Mesangial cell (primary cell): ENCODE measurements at places on chromosomes 7 and 10. TPM values are rescaled to one million over a fixed set of nuclear protein-coding genes. Genes with fewer than 3 reads are reported as not detected.

IL2RA gene
- not detected in 2 replicates for total RNA-seq

LRIT2 gene
- not detected in 2 replicates for total RNA-seq

TUBAL3 gene
- not detected in 2 replicates for total RNA-seq

PEX1 gene
- 7.0 and 10.5 TPM in 2 replicates for total RNA-seq

GHRHR gene
- total RNA-seq: not detected in 2 replicates

GPRIN2 gene
- 7.5 and 13.3 TPM in 2 replicates for total RNA-seq

OR2A12 gene
- total RNA-seq: not detected in 2 replicates

ASZ1 gene
- total RNA-seq: not detected in 2 replicates

ZNF485 gene
- total RNA-seq: 1.5 and 2.9 TPM in 2 replicates

TAS2R41 gene
- not detected in 2 replicates for total RNA-seq

VSTM4 gene
- 1.1 and 1.6 TPM in 2 replicates for total RNA-seq

NPC1L1 gene
- total RNA-seq: 0.33 and 1.1 TPM in 2 replicates

IDI2 gene
- not detected in 2 replicates for total RNA-seq

FGFBP3 gene
- 0.33 and 0.38 TPM in 2 replicates for total RNA-seq

UTF1 gene
- total RNA-seq: not detected in 2 replicates

ELMO1 gene
- total RNA-seq: 0.63 and 1.6 TPM in 2 replicates

ACBD7 gene
- total RNA-seq: 1.8 and 2.3 TPM in 2 replicates

OR2A1 gene
- total RNA-seq: 0.13 and 0.33 TPM in 2 replicates

ATRNL1 gene
- 26.1 and 35.2 TPM in 2 replicates for total RNA-seq

COG5 gene
- total RNA-seq: 22.0 and 23.2 TPM in 2 replicates

GNAI1 gene
- 15.5 and 22.9 TPM in 2 replicates for total RNA-seq

RNF148 gene
- not detected in 2 replicates for total RNA-seq

NPY4R2 gene
- 1.0 and 2.0 TPM in 2 replicates for total RNA-seq

ABCA13 gene
- total RNA-seq: 0.38 and 0.65 TPM in 2 replicates

GNA12 gene
- total RNA-seq: 34.7 and 41.2 TPM in 2 replicates

CYP26C1 gene
- total RNA-seq: 0.63 TPM in 1 of 2 replicates, not detected in the other

C10orf143 gene
- total RNA-seq: 0.49 and 1.6 TPM in 2 replicates

ZNF716 gene
- total RNA-seq: not detected in 2 replicates

ZNF22 gene
- 11.8 and 17.6 TPM in 2 replicates for total RNA-seq

SRRM3 gene
- total RNA-seq: 0.13 and 0.16 TPM in 2 replicates

DNAJB9 gene
- total RNA-seq: 12.2 and 26.9 TPM in 2 replicates

GPR37 gene
- total RNA-seq: 3.7 and 16.0 TPM in 2 replicates

LEP gene
- total RNA-seq: not detected in 2 replicates

AOC1 gene
- not detected in 2 replicates for total RNA-seq

HECTD2 gene
- total RNA-seq: 4.2 and 6.8 TPM in 2 replicates

SPAM1 gene
- not detected in 2 replicates for total RNA-seq

DENND10 gene
- 28.7 and 39.6 TPM in 2 replicates for total RNA-seq

RTKN2 gene
- 1.5 and 5.5 TPM in 2 replicates for total RNA-seq

MYPN gene
- total RNA-seq: 0.49 TPM in 1 of 2 replicates, not detected in the other
